ENCODE measurements at places on chromosomes 5 and 9. TPM values are rescaled to one million over a fixed set of nuclear protein-coding genes. Genes with fewer than 3 reads are reported as not detected.

DNA sequence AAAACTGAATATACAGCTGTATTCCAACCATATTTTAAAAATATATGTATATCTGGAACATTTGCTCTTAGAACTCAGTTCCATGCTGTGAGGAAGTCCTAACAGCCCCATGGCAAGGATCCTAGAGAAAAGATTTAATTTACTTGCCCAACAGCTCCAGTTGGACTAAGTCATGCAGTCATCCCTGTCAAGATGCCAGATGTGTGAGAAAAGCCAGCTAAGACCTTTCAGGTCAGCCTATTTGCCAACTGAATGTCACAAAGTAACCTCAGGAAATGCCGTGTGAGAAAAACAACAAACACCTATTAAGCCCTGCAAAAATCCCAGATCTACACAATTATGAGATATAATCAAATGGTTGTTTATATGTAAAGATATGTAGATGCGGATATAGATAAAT lies 416.3 kb downstream of the NR2F1-AS1 start:
- peak; percentile 81 for DNase-seq

ALDH1A1 gene
- 4.4 TPM for total RNA-seq

ASS1 gene
- 63.6 TPM for total RNA-seq

RLN2 gene
- total RNA-seq = not detected

GRCh38 chr9:14099737-14100136 lies 214.2 kb downstream of the NFIB start:
- no peak for DNase-seq

DNA sequence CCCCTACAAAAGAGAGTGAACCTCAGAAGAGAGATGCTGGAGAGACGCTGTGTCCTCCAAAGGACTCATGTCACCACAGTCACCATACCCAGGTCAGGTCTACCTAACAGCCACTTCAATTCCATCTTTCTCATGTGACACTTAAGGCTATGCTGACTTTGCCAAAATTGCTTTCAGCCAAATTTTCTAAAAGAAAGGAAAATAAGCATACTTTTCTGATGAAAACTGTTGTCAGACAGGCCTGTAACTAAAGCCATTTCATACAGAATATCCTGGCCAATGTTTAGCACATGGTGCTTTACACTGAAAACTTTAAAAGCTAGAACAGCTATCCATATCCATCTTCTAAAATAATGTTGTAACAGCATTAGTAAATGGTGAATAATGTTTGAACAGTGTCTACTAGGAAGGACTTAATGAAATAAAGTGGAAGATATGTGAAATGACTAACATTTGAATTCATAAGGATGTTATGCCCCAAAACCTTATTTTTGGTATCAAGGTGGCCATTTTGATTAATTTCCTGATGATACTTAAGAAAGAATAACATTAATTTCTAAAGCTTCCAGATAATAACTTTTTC lies 97.2 kb downstream of the NFIB start:
- DNase-seq = no peak

CAMK2A gene
- total RNA-seq = 0.02 TPM

- peak; percentile 24 for DNase-seq
Measured at GRCh38 chr9:36632892-36633291, 60.2 kb downstream of the MELK start.

DNA sequence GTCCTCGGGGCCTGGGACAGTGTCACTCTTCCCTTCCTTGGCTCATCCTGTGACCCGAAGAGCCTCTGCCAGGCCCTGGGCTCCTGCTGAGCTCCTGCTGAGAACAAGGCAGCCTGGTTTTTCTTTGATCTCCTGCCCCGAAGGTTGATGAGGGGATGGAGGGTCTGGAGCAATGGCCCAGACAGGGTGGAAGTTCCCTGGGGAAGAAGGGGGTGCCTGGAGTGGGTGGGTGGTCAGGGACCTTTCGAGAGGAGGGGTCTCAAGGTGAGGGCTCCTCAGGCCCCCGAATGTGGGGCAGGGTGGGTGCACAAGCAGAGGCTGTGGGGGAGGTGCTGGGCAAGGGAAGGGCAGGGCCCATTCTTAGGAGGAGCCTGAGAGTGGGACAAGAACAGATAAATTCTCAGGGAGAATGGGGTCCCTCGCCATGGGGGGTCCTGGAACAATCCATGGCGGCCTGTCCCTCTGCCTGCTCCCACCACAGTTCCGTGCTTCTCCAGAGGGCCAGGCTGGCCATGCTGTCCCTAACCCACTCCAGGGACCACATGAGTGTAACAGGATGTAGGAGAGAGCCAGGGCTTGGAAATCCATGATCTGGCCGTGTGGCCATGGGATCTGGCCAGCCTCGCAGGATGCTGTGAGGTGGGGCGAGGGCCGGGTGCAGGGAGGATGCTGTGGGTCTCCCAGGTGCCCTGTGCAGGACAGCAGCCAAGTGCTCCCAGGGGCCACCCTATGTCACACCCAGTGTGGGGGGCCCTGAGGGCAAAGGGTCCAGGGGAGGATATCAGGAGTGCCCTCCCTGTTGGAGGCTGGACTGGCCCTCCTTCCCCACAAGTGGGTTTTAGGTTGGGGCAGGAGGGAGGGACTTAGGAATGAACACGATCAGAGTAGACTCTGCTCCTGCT lies 128.5 kb upstream of the LPCAT1 start:
- no peak for DNase-seq

SPATA31D3 gene
- not detected for total RNA-seq

TMC1 gene
- not detected for total RNA-seq

DNA sequence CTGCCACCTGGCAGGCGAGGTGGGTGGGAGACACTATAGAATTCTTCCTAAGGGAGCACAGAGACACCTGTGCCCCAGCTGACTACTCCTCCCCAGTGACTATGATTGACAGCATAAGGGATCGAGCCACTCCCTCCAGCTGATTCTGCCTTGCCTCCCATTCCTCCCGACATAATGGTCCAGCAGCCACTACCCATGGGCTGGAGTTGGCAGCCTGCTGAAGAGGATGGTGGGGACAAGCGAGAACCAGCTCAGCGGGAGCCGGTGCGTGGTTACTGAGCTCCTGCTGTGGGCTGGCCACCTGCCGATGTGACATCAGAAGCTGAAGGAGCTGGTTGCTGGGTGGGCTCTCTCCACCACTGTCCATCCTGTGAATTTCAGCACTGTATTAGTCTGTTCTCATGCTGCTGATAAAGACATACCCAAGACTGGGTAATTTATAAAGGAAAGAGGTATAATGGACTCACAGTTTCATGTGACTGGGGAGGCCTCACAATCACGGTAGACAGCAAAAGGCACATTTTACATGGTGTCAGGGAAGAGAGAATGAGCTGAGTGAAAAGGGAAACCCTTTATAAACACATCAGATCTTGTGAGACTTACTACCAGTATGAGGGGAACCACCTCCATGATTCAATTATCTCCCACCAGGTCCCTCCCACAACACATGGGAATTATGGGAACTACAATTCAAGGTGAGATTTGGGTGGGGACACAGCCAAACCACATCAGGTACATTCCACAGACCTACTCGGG lies 12.1 kb upstream of the NCS1 start:
- DNase-seq = no peak

- no peak for DNase-seq
Measured at GRCh38 chr5:145521066-145521465, 314.1 kb downstream of the PRELID2 start.

LHX2 gene
- total RNA-seq = 8.5 TPM

DNA sequence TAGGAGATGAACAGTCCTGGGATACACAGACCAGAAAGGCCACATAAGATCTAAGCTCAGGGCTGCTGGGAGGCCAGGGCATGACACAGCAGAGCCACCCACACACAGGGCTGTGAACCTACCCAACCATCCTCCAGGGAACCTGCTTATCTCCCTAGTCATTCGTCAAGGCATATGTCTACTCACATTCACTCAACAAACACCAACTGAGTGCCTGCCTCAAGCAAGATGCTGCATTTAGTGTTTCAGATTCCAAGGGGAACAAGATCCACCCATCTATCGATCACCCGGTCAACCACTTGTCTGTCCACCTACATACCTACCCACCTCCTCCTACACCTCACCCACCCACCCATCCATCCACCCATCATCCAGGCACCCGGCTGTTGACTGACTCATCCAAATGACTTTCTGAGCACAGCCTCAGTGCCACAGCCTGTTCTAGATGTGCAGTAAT lies 1.9 kb downstream of the DPM2 start:
- DNase-seq = no peak

- DNase-seq = peak; percentile 83
Measured at GRCh38 chr5:177327539-177328522, 16.1 kb upstream of the MXD3 start.

GRCh38 chr5:39376293-39376714 lies 12.0 kb upstream of the C9 start:
- peak; percentile 68 for DNase-seq

GRCh38 chr5:107476783-107477182 lies 194.0 kb downstream of the EFNA5 start:
- DNase-seq = no peak

DNA sequence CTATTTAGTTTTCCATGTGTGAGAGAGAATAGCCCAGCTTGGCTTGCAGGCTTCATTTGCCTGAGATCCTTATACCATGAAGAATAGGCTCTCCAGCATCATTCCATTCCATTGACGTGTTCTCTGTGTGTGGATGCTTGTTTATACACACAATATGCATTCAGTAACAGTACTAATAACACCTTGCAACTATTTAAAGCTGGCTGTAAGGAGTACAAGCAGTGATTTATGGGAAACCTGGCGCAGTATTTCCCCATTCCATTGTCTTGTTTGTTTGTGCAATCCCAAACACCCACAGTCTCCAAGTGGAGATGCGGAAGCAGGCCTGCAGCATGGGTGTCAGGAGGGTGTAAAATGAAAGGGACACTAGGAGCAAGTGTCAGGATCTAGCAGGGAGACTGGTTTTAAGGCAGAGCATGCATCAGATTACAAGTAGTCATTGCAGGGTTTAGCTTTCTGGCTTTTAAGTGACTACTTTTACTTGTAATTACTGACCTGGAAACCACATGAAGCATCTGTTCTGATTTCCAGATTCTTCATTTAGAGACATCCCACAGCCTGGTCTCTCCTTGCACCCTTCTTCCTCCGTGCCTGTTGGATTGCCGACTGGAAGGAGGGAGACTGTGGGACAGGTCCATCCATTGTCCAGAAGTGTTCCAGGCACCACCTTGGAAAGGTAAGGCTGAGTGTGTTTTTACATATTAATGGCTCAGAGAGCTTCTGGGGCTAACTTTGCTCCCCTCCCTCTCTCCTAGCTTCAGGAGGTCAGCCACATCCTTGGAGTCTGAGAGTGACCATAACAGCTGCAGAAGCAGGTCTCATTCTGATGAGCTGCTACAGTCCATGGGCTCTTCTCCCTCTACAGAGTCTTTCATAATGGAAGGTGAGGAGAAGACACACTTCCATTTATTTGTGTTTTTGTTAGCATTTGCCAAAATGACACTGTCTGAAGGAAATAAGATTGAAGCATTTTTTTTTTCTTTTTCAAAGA lies 241.6 kb downstream of the ARHGEF28 start:
- peak; percentile 18 for DNase-seq

DNA sequence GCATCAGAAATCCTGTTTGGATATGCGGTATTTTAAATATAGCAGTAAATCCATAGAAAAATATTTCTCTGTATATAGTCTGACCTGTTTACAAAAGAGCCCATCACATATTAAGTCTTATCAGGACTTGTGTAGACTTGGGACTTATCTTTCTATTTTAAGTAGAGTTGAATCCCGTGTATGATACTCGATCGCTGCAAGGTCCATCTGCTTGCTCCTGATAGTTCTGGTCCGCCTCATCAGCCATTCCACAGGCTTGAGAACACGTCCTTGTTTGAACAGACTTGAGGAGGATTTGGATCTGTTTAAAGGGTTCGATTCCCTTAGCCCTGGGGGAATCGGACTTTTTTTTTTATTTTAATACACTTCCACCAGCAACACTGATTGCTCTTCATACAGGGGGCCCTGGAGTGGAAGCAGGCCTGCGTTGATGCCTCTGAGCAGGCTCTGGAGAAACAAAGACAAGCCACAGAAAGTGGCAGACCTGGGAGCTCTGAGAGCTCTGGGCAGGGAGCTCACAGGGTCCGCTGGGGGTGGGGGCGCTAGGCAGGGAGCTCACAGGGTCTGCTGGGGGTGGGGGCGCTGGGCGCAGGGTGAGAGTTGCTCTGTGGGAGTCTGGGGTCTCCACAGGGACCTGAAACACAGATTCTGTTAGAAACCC lies 112.2 kb downstream of the MVB12B start:
- DNase-seq = no peak

GRCh38 chr9:108322326-108323098 lies 533.3 kb downstream of the ACTL7B start:
- DNase-seq = no peak

DNA sequence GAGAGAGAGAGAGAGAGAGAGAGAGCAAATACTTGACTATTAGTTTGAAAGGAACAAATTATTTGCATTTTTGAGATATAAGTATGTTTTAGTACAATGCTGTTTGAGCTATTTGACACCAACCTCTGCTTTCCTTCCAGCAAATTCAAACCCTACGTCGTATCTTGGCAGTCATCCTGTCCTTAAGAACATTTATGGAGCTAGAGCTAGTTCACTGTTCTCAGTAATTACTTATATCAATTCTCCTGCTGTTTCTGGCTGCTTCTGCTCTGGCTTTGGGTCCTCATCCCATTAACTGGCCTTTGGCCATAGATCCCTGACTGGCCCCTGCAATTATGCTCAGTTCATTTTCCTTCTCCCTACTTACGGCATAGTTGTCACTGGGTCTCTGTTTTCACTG lies 19.9 kb upstream of the ERAP2 start:
- no peak for DNase-seq

GALNT12 gene
- 3.6 TPM for total RNA-seq

- no peak for DNase-seq
Measured at GRCh38 chr5:123709422-123709821, 197.4 kb downstream of the CSNK1G3 start.

DNA sequence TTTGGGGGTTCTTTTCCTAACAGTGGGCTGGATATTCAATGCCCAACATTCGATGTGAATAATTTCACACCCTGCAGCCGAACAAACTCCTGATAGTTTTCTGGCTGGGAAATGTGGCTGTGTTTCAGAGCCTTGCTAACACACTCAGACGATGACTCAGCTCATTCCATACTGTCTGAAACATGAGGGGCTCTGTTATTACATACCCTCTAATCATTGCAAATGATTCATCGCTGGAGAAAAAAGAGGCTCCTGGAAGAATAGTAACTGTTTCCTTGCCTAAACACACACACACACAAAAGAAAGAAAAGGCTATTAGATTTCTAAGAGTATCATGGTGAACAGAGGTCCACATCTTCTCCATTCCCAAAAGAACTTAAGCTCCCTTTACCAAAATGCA lies 75.8 kb downstream of the OXCT1 start:
- DNase-seq = peak; percentile 75

DNA sequence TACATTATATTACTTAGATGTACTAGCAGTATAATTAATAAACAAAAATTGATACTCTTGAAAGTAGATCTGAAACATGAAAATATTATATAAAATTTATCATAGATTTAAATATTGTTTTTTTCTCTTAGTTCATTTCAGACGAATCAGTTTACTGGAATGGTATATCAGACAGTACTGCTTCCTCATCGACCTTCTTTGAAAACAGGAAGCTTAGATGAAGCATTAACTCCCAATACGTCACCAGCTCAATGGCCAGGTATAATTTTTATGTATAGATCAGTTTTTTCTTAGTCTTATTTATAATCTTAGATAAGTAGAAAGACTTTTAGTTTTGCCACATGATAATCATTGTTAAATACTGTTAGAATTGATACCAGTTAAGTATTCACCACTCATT lies 106.3 kb downstream of the DMXL1 start:
- DNase-seq = no peak

- DNase-seq = peak; percentile 58
Measured at GRCh38 chr5:95900383-95900958, 61.2 kb downstream of the ELL2 start.

HBEGF gene
- 1.3 TPM for total RNA-seq
